ENCODE measurements at places on chromosomes 16 and 17.

- no peak for DNase-seq
These were observed 168.3 kb downstream of the SEC14L1 start for GRCh38 chr17:77308861-77309726.

DNA sequence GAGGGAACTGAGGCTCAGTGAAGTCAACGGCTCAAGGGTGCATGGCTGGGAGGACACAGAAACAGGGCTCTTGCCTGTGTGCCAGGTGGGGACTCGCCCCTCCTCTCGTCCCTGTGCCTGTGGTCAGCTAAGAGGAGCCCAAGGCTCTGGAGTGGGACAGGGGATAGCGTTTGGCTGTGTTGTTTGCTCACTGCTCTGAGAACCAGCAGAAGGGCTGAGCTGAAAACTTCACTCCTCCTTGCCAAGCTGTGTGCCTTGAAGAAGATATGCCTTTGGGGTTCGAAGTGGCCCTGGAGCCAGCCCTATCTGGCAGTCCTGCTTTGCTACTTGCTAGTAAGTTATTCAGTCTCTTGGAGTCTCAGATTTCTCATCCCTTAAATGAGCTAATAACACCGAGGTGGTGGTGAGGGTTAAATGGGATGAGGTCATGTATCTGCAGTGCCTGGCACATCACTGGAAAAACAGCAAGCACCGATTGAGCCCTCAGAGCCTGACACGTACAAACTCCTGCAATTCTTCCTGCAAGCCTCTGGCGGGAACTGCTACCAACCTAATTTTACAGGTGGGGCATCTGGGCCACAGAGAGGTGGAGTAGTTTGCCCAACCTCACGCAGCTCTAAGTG, 17.7 kb downstream of the FOXL1 start:
- DNase-seq, result no peak

GRCh38 chr16:84531671-84532111, 27.2 kb upstream of the MEAK7 start:
- no peak for DNase-seq

GRCh38 chr17:15955793-15956541, 11.0 kb downstream of the ADORA2B start:
- DNase-seq, result no peak

DNA sequence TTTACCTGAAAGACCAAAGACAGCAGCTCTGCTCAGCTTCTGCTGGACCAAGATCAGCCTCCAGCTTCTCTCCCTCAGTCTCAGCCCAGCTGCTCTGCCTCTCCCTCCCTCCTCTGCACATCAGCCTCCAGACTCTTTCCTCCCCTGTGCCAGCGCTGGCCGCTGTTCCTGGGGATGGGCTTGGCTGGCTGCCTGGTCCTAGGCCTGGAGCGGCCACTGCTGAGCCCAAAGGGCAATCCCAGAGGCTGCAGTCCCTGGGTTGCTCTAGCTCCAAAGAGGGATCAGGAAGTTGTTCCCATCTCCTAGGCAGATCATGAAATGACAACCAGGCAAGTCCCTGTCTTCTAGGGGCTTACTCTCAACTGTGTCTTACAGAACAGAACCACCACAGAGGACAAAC, 31.3 kb downstream of the DCUN1D3 start:
- no peak for DNase-seq

GRCh38 chr16:1319041-1319440, 9.6 kb downstream of the UBE2I start:
- DNase-seq, result no peak

DNA sequence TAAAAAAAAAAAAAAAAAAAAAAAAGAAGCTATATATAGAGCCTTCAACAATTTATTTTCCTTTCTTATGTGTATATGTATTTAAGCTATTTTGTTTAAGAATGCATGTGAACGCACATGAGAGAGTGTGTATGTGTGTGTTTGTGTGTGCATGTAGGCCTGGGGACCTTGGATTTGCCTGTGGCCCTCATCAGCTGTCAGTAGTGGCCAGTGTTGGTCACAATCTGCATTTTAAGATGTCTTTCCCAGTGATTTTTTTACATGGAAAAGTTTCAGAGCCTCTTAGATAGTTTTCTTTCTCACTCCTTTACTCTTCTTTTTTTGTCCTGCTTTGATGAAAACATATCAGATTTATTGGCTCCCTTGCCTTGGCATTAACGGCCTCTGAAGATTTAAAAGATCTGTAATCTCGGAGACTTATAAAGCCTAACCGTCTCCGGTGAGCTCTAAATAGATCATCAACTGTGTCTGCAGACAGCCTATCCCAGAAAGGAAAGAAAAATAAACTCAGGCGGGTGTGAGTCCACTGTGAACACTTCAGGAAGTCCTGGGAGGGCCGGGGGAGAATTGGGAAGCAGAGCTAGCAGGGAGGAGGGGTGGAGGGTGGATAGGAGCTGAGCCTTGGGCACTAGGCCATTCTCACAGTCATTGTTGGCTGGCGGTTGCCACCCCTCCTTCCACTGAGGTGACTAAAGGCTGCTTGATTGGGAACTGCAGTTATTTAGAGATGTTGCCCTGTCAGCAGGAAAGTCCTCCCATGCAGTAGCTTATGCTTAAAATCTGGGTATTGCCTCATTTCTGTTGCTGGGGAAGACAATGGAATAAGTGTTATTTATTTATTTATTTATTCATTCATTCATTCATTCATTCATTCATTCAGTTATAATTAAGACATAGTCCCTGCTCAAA, 86.8 kb downstream of the WWP2 start:
- DNase-seq, result no peak

DNA sequence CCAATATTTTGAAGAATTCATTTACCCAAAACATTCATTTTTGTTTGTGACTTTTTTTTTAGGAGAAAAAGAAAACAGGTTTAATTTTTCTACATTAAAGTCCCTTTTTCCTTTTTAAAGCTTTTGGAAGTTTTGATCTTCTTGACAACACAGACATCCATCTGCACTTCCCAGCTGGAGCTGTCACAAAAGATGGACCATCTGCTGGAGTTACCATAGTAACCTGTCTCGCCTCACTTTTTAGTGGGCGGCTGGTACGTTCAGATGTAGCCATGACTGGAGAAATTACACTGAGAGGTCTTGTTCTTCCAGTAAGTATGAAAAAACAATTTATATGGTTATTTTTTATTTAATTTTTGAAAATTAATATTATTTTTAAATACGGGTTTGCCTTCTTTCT, 37.2 kb downstream of the SIAH1 start:
- no peak for DNase-seq

DNA sequence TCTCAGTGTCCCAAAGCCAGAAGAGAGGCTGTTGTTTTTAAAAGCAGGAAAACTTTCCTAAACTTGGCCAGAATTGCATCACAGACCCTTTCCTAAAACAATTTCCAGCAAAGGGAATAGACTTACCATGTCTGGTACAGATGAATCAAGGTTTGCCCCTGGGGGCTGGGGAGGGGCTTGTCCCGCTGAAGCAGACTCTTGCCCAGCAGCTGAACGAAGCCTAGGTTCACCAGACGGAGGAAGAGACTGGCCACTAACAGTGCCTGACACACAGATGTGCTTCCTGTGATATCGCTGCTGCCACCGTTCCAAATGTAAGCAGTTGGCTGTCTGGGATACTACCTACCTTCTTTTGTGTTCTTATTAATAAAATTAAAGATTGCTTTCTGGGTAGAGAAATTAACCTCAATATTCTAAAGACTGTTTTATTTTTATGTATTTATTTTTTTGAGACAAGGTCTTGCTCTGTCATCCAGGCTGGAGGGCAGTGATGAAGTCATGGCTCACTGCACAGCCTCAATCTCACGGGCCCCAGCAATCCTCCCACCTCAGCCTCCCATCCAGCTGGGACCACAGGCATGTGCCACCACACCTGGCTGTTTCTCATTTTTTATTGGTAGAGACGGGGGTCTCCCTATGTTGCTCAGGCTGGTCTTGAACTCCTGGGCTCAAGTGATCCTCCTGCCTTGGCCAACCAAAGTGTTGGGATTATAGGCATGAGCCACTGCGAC, 13.5 kb downstream of the PRCD start:
- DNase-seq, result no peak

- no peak for DNase-seq
These were observed 3.3 kb downstream of the CLDN7 start for GRCh38 chr17:7258731-7259554.

GRCh38 chr16:82016263-82016662, 5.0 kb upstream of the SDR42E1 start:
- no peak for DNase-seq

GRCh38 chr17:66373944-66374817, 71.8 kb downstream of the PRKCA start:
- DNase-seq, result no peak

GRCh38 chr16:84414789-84415326, 46.5 kb downstream of the ATP2C2 start:
- no peak for DNase-seq

- DNase-seq, result no peak
These were observed 72.1 kb upstream of the TNRC6C start for GRCh38 chr17:77886387-77886728.

DNA sequence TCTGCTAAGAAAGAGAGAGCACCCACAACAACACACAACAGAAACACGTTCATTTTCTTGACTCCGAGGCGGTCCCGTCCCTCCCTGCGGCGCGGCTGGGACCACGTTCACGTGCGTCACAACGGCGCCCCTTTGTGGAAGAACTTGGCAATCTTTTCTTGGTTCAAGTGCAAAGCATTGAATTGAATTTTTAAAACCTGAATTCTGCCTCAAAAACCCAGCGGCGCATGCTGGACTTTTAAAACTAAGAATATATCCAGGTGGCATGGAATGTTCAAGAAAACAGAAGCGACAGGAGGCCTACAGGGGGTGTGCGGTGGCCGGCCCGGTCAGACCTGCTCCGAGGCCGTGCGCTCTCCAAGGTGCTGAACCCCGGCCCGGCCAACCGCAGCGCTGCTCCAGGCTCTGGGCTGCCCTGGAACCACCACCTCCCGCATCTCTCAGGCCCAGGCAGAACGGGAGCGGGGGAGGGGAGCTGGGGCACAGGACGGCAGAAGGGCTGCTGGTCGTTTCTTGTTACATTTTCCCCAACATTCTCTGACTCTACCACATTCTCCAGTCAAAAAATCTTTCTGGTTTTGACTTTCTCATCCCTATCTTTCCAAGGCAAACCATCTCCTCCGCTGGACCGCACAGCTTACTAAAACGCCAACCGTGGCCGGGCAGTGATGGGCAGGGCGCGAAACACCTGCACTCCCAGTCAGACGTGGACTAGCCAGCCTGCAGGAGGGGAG, 3.4 kb upstream of the HEXD start:
- peak; percentile 81 for DNase-seq

DNA sequence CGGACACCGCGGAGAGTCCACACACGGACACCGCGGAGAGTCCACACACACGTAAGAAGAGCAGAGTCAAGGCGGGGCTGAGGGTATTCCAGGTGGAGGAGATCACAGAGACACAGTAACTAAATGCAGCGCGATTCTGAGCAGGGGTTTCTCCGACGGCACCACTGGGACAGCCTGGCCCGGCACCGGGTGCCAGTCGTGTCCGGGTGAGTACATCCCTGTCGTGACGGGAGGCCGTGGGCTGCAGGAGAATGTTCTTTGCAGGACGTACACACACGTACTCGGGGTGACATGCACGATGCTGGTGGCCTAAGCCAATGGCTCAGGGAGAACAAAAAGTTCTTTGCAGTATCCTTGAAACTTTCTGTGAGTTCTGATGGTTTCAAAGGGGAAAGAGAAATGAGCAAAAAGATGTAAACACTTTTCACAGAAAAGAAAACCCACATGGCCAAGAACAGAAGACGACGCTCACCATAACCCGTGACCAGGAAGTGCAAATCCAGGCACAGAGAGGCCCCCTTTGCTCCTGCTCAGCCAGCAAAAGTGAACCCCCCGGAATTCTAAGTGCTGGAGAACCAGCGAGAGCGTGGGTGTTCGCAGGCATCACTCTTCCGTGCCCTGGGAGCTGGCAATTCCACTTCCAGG, 53.7 kb upstream of the METRNL start:
- DNase-seq, result no peak

- no peak for DNase-seq
These were observed 68.5 kb downstream of the BRIP1 start for GRCh38 chr17:61794792-61795191.

GRCh38 chr17:76491271-76492122, 9.7 kb downstream of the RHBDF2 start:
- no peak for DNase-seq

DNA sequence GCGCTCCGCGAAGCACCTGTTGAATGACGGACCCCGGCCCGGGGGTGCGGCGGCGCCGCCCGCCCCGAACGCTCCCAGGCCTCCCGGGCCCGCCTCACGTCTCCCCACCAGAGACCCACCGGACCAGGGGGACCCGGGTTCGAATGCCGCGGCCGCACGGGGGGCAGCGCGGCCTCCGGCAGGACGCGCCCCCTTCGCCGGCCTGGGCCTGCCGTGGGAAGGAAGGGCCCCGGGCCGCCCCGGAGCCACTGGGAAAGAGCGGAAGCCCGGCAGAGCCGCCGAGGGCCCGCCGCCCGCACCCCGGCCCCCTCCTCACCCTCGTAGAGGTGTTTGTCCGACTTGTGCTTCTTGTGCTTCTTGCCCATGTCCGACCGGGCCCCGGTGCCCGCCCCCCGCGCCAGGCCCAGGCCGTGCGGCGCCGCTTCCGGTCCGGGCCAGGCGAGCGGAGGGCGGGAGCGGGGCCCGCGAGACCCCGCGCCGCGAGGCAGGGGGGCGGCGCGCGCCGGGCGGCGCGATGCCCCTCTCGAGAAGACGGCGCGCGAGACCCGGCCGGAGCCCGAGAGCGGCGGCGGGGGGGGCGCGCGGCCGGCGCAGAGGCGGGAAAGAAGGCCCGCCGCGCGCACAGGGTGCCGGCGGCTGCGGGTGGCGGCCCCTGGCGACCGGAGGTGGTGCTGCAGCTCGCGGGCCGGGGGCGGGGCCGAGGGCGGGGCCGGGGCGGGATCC, at the start of gene BRD7:
Gene BRD7, minus strand, starts transcription at position 579 of the 723 bp plus-strand sequence. Its CDS starts 214 bp downstream, at position 365.
- peak; percentile 96 for DNase-seq

DNA sequence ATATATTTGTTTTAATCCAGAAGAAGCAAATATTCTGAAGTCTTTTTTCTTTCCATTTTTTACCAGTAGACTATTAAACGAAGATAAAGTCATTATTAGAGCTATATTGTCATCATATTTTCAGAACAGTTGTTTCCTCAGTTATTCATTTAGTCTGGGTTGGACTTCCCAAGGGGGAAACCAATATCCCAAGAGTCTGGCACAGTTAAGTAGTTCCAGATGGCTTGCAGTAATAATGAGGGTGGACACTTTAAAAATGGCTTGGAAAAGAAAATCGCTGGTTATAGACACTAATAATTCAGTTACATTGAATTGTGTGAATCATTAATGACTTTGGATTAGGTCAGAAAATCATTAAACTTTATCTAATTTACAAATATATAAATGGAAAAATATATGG, 3.9 kb downstream of the PPM1E start:
- DNase-seq, result no peak

DNA sequence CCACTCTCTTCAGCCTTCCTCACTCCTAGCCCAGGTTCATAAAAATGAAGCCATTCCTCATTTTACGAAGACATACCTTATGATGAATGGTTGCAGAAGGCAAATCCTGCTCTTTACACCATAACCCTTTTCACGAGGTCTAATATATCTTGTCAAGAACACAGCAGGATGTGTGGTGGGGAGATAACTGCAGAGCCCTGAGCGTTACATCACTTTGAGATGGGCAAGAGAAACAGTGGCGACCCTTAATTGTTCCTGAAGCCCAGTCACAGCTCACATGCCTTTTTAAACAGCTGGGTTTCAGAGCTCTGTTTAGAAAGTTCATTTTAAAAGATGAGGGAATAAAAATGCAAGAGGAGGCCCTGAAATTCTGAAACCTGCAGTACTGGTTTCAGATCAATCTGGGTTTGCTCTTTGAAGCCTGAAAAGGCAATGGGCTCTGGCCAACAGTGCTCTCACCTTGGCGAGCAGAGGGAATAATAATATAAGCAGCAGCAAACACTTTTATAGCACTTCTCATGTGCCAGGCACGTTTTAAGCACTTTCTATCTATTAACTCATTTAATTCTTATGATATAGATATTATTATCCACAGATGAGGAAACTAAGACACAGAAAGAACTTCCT, 2.9 kb downstream of the FAM117A start:
- no peak for DNase-seq
